IPS-NIHi11 (cell line): ENCODE measurements at places on chromosomes 11 and 22.

DNA sequence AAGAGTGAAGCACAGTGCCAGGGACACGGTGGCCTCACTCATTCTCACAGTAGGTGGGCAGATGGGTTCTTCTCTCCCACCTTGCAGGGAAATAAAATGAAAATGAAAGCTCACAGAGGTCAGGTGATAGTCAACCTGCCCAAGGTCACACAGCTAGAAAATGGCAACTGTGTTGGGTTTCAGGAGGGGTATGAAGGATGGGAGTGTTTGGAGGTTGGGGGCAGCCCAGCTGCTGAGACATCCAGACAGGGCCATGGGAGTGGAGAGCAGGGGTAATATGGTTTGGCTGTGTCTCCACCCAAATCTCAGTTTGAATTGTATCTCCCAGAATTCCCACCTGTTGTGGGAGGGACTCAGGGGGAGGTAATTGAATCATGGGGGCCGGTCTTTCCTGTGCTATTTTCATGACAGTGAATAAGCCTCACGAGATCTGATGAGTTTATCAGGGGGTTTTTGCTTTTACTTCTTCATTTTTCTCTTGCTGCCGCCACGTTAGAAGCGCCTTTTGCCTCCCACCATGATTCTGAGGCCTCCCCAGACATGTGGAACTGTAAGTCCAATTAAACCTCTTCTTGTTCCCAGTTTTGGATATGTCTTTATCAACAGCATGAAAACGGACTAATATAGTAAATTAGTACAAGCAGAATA is 247.0 kb downstream of the TENM4 start:
- DNase-seq, result no peak

DNA sequence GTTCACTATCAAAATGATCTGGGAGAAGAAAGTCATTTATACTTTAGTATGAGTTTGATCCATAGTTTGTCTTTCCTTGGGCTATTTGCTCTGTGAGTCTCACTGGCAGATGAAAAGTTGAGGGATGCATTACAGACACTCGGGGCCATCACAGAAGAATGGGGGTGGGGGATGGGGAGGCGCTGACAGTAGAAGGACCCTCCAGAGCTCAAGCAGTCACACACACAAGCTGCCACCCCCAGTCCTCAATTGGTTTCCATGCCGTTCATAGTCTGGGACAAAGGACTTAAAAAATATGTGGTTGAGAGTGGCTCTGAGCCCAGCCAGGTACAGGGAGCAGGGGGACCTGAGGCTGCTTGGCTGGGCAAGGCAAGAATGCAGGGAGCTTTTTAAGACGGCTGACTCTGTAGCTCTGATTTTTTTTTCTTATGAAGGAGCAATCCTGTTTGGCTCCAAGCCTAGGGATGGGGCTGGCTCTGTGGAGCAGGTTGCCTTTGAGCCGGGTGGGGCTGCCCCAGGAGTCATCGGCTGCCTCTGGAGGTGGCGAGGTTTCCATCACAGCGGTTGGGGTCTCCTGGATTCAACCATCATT is 13.3 kb upstream of the ANO1 start:
- DNase-seq, result no peak

DNA sequence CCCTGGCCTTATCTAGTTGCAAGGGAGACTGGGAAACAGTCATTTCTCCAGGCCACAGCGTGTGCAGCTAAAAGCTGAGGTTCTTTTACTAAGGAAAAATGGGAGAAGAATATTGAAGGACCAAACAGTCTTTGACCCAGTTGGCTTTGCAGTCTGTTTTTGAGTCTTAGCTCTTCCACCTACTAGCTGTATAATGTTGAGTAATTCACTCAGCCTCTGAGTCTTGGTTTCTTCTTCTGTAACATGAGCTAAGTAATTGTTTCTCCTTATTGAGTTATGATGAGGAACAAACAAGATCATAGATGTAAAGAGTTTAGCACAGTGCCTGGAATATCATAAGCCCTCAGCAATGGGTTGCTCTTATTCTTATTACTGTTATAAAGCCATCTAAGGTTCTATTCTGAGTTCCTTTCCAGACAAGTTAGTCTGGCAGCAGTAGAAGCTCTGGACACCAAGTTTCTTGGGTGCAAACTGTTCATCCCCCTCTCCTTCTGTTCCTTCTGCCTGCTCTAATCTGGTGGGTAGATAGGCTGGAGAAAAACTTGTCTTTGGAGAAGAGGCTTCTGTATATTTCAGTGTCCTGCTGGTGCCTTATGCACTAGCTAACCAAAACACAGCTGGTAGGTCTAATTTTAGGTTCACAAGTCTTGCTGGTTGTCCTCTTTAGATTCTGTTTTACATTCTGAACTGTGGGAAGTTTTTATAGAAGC is 13.5 kb downstream of the TRIM44 start:
- DNase-seq, result no peak

- DNase-seq, result peak; percentile 31
Measured at GRCh38 chr22:47997052-47997590, 1234.7 kb downstream of the TBC1D22A start.

DNA sequence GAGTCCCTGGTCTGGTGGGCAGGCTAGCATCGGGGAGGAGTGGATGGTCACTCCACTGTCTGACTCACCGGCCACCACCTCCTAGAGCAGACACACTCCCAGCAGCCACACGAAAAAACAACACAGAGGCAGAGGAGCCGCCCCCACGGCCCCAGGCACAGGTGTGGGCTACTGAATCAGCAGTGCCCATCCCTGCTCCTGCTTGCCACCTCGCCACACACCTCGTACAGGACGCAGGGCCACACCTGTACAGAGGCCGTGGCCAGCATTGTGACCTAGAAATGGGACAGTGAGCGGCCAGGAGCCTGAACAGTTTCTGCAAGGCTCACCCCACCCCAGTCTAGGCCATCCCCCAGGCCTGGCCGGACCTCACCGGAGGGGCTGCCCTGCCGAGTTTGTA is 14.0 kb downstream of the TRIM29 start:
- DNase-seq, result no peak

DNA sequence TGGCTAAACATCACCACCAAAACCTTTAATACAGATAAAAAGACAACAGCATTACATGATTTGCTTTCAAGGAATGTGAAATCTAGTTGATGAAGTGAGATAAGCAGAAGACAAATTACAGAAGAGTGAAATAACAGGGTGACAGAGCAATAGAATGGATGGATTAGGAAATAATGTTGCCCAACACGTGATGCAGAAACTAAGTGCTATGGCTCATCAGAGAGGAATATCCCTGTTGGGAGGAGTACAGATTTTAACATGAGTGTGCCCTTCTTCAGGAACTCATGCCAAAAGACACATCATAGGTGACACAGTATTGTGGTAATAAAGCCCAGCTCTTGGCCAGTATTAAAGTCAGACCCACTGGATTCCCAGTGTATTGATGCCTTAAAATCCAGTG is 176.6 kb upstream of the RAG2 start:
- DNase-seq, result no peak

DNA sequence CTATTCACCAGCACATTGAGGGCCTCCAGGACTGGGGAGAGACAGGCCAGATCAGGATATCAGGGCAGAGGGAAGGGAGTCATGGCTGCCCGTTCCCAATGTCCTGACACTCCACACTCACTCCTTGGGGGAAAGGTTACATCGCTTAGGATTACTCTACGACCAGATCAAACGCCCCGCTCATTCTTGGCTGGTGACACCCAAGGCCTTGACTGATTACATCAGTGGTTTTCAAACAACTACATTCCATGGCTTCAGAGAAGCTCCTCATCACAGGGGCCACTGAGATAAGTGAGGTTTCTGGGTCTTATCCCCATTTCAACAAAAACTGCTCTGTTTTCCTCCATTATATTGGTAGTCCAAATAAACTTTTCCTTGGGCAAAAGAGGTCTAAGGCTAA is 15.0 kb downstream of the UBE2L6 start:
- no peak for DNase-seq

- peak; percentile 52 for DNase-seq
Measured at GRCh38 chr22:23514322-23515038, 65.6 kb downstream of the IGLL1 start.

DNA sequence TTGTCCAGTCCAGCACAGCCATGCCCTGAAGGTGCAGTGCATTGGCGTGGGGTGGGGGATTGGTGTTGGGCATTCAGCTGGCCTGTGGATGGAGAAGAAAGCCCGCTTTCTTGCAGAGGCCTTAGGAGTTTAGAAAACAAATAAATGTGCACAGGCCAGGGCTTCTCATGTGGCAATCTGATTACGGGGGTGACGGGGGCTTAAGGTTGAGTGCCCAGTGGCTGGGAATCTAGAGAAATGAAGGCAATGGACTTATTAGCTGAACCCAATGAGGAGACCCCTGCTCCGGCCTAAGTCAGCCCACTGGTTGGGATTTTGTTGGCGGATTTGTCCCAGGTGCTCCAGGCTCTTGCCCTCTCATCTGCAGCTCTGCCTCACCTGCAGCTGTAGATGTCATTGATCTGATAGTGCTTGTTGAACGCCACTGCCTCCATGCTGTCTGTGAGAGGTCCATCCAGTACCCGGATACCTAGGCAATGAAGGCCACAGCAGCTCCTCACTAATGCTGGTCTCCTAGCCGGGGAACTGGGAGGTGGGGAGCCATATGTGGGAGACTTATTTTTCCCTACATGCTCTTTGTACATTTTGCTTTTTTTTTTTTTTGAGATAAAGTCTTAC is 6.2 kb downstream of the PCSK7 start:
- no peak for DNase-seq

GRCh38 chr11:71155846-71156245 is 96.5 kb downstream of the SHANK2 start:
- DNase-seq, result no peak

GRCh38 chr11:117610901-117611300 is 186.1 kb downstream of the DSCAML1 start:
- no peak for DNase-seq

DNA sequence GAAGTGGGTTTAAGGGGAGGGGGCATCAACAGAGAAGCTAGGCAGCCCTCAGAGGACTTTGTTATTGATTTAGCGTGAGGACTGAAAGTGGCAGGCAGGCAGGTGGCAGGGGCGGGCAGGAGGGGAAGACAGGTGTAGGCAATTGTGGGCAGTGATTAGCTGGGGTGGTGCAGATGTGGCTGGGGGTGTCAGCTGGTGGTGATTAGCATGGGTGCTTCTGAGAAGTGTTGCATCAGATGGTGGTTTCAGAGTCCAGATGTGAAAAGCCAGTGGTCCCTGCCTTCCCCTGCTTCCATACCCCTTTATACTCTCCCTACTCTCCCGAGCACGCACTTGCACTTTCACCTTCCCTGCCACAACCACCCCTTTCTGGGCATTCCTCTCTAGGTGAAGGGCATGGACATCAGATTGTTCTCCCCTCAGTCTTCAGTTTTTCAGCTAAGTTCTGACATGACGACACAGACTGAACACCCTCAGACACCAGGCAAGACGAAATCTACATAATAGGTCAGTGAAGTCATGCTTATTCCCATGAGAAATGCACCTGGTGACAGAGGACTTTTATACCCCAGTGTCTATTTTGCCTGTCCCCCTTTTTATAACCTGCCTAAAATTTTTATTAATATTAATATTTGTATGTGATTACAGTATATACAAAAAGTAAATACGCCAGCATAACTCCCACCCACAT is 435.7 kb upstream of the CADM1 start:
- DNase-seq, result no peak

DNA sequence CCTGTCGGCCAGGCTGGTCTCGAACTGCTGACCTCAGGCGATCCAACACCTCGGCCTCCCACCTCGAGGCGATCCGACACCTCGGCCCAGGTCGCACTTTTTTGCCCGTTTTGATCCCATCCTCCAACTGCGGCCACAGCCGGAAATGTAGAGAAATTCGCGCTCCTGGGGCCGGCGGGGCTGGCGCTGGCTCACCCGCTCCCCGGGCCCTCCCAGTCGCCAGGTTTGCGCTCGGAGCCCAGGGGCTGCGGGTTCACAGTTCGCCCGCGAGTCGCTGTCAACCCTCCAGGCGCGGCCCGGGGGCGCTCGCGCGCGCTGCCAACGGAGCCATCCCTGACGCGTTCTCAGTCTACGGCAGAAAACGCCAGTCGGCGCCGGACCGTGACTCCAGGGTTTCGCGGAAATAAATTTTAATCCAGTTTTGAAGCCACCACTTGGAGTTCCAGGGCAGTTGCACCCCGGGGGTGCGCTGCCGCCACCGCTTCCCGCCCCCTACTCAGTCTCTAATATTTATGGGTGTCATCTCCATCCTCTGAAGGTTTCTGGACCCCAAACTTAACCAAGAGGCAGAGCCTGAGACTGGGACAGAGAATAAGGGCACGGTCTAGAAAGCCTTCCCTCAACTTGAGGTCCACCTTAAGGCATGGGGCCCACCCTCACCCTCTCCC is 1.5 kb upstream of the KLHDC7B start:
- DNase-seq, result peak; percentile 98

DNA sequence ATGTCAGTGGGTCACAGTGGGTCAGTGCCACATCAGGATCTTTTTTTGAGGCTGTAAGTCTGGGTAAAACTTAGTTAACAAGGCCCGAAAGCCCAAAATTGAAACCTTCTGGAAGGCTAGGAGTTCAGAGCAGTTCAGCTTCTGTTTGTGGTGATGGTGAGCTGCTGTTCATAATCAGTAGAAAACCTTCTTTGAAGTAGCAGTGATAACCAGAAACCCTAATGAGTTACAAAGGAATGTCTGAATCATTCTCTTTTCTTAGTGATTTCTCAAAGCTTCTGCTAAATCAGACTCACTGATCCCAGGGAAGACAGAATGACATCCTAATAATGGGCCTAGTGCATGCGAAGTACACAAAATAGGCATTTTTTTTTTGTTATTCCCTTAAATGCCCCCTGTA is 124.7 kb downstream of the PARVA start:
- DNase-seq, result no peak
